Ureter (tissue), 1 donor: ENCODE measurements at places on chromosomes 6 and 20. TPM values are rescaled to one million over a fixed set of nuclear protein-coding genes. Genes with fewer than 3 reads are reported as not detected.

The TCP11 gene
- total RNA-seq = not detected

The DEFB132 gene
- not detected for total RNA-seq

DNA sequence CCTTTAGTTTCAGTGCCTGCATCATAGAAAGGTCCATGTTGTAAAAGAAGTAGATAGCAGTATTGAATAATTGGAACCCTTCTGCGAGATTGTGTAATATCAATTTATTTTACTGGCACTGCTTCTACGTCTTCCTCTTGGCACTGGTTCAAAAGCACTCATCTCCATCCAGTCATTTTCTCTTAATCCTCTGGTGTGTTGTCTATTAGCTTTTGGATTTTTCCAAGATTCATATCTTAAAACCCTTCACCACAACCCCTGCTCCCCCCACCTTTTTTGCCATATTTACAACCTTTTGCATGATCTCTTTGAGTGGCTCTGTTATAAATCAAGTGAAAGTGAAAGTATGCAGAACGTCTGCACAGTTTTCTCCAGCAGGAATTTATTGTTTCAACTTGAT, 76.6 kb upstream of the HSF2 start:
- DNase-seq = no peak

GRCh38 chr20:20969701-20970280, 136.4 kb downstream of the LINC00237 start:
- DNase-seq = no peak

GRCh38 chr20:5784735-5785134, 34.5 kb downstream of the SHLD1 start:
- DNase-seq = no peak

The BHLHE23 gene
- total RNA-seq = not detected

DNA sequence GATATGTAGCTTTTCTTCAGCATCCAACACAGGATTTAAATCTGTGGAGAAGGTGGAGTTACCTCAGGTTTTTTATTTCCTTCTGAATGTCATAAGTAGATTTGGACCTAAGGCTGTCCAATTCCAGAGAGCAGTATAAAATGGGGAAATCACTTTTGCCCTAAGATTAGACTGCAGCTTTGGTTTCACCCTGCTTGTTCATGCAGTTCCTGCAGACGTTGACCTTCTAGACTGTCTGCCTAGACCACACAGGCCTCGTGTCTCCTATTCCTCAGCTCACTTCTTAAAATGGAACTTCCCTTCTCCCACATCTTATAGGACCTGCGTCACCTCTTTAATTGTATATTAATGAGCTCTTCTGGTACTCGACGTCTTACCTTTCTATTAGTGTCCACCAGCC, 26.0 kb upstream of the C6orf62 start:
- DNase-seq = no peak

DNA sequence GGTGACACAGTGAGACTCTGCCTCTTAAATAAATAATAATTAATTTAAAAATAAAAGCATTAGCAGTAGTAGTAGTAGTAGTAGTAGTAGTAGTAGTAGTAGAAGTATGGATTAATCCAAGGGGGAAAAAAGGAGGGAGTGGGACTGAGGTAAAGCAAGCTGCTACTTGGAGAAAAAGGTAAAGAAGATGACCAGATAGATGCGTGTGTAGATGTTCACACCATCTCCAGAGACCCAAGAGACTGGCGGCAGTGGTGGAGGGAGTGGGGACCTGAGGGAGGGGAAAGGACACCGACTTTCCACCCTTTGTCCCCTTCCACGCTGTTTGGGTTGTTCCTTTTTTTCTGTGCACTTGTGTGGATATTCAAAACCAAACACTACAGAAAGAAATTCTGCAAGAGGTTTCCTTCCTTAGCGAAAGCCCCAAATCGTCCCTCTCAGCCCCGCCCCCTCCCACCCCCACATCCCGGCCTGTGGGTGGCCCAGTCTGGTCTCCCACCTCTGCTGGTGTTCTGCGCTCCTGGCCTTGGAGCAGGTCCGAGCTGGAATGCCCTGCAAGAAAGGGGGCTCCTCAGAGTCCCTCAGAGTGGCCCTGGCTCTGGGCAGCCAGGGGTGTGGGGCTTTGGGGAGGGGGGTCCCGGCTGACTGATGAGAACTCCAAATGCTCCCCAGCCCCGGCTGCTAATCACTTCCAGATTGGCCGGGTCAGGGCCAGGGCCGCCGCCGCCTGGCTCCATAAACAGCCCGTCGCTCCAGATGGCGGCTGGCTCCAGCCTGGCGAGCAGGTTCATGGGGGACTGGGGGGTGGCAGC, 60.2 kb downstream of the UBE2V1 start:
- DNase-seq = no peak

The SKIC2 gene
- 73.7 TPM for total RNA-seq

DNA sequence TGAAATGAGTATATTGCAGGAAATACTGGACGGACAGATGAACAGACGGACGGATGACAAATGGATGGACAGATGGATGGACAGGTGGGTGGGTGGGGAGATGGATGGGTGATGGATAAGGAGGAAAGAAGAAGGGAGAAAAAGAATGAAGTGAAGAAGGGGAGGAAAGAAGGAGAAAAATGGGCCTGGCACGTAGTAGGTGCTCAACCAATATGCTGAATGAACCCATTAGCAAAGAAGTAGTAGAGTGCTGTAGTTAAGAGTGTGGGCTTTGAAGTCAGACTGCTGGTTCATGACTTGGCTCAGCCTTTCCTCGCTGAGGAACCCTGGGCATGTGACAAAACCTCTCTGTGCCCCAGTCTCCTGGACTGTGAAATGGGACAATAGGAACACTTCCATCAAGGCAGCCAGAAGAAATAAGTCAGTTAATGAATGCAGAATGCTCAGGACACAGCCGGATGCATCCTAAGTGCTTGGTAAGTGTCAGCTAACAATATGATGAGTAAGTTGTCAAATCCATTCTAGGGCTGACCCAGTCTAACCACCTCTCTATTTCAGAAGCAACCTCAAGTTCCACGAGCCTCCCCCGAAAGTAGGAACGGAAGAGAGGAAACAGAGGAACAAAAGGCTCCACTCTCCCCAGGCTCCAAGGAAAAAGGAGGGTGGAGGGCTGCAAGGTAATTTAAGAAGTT, 37.9 kb downstream of the PREX1 start:
- DNase-seq = no peak

- no peak for DNase-seq
These were observed 15.6 kb upstream of the TRIM39 start for GRCh38 chr6:30311101-30311500.

- DNase-seq = no peak
These were observed 1.6 kb downstream of the FBXO5 start for GRCh38 chr6:152981219-152981618.

- no peak for DNase-seq
These were observed 47.2 kb upstream of the CCN2 start for GRCh38 chr6:131998255-131998982.

The BMP5 gene
- total RNA-seq = 1.7 TPM

The KIAA1755 gene
- total RNA-seq = 3.9 TPM

GRCh38 chr6:34389034-34389433, 3.4 kb downstream of the NUDT3 start:
- DNase-seq = no peak

The SMIM8 gene
- 13.1 TPM for total RNA-seq

DNA sequence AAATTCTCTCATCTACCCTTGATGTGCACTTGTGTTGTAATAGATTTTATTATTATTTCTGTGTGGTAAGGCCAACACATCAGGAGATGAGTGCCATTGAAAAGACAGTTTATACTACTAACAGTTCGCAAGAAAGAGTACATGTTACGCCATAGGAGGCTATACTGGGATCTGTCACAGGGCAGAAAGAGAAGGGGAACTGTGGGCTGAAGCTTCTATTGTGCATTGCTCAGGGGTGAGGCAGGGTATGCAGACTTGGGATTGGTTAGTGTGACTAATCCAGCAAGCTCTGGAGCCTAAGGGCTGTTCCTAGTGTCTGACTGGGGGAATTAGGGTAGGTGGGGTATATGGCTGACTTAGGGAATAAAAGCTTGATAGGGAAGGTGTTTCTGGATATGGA, 50.9 kb downstream of the GPR63 start:
- DNase-seq = no peak

- no peak for DNase-seq
These were observed 156.3 kb downstream of the SOBP start for GRCh38 chr6:107646176-107646575.

DNA sequence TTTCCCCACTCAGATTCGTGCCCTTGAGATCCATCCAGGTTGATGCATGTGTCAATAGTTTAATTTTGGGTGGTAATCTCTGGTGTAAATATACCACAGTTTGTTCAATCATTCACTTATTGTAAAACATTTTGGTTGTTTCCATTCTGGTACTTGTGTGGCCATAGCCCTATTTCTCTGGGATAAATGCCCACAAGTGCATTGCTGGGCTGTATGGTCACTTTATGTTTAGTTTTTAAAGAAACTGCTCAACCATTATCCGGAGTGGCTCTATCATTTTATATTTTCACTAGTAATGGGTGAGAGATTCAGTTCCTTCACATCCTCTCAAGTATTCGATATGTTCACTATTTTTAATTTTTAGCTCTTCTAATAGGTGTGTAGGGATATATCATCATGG, 60.7 kb upstream of the RNF24 start:
- DNase-seq = no peak

DNA sequence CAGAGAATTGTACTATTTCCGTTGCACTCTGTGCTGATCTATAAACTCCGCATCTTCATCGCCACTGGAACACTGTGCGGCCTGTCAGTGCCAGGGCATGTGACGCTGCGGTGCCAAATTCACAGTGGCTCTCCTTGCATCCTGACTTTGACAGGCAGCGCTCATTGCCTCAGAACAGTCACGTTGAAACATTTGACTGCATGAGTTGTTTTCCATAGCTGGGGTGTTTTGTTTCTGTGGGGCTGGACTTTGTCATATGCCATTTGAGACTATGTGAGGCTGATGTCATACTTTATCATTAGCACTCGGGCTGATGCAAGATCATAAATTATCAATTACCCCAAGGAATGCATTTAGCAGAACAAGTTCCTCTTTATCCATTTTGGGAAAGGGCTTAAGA, 32.7 kb downstream of the CFAP61 start:
- DNase-seq = no peak

The GCNT2 gene
- total RNA-seq = 3.1 TPM

DNA sequence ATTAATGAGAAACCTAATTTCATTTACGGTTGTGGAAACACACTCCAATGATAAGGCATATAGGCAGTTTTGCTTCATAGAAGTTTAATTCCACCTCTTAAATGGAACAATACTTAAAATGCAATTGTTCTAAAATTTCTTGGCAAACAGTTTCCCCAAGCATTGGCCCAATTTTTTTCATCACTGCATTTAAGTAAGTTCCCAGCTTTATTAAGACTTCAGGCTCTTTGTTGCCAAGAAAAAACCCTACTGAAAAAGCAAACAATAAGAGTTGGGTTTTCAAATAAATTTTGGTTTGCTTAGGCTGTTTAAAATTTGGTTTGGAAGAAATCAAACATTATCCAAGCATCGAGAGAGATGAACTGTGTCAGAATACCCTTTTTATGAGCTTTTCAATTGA, 690.9 kb upstream of the NRSN1 start:
- no peak for DNase-seq

- no peak for DNase-seq
These were observed 55.4 kb downstream of the HS3ST5 start for GRCh38 chr6:114287461-114287860.

GRCh38 chr6:101840100-101840499, 446.6 kb downstream of the GRIK2 start:
- no peak for DNase-seq

- DNase-seq = no peak
These were observed 171.4 kb upstream of the TFAP2D start for GRCh38 chr6:50541941-50542340.

DNA sequence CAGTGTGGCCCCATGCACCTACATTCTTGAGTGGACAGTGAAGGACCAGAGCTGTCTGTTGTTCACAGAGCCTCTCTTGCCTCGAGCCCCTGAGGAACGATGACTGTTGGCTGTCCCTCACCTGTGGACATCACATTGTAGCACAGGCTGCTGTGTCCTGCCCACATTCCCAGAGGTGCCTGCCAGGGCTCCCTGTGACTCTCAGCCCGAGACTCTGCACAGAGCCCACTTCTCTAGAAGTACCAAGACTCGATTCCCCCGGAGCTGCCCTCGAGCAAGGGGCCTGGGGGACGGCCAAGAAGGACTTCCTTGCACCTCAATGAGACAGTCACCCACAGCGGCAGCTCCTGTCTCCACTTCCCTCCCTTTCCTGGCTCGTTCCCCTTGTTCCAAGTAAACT, 28.6 kb upstream of the DLGAP4 start:
- DNase-seq = no peak

GRCh38 chr6:63502156-63502555, 70.1 kb upstream of the LOC128125822 start:
- DNase-seq = no peak

DNA sequence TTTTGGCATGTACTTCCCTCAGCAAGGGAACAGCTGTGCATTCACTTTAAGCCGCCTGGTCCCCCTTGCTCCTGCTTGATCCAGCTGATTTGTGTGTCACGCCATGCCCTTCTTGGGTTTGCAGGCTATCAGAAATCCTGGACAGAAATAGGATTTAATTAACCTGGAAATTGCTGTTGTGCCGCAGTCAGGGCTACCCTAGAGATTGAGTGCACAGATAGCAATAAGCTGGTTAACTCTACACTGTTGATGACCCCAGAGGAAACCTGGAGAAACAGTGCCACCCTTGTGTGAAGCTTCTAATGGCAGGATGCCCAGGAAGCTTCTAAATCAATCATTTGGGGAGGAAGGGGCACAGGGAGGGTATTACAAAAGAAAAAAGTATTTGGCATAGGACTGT, 199.0 kb downstream of the JARID2 start:
- DNase-seq = no peak

DNA sequence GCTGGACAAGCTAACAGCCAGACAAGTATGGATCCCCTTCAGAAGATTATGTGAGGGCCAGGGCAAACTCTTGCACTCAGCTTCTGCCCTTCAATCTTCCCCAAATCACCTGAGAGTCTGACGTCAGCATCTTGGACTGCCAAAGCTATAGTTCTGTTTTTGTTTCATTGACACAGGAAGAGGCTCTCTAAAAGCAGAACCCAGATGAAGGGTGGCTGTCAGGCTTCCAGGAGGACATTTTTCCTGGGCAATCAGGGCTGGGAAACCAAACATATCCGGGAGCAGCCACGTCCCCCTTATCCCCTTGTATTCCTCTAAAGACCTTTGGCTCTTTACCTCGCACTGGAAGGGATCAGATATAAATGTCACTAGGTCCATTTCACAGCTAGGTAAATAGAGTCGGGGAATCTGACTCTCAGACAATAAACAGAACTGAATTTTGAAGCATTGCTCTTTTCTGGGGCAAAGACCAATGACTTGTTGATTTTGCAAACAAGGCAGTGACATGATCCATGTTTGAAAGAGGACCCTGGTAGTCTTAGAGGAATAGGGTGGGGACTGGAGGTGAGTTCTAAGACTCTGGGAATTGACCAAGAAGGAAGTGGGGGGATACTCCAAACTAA, 13.3 kb downstream of the MAFB start:
- DNase-seq = no peak

- DNase-seq = no peak
These were observed 2.6 kb upstream of the RSPH3 start for GRCh38 chr6:159002432-159003155.

GRCh38 chr6:88814909-88815308, 148.5 kb downstream of the RNGTT start:
- DNase-seq = no peak

The NRSN1 gene
- not detected for total RNA-seq

The ADGB gene
- not detected for total RNA-seq

The IL17A gene
- not detected for total RNA-seq
